ENCODE measurements at places on chromosomes 5 and 9.

DNA sequence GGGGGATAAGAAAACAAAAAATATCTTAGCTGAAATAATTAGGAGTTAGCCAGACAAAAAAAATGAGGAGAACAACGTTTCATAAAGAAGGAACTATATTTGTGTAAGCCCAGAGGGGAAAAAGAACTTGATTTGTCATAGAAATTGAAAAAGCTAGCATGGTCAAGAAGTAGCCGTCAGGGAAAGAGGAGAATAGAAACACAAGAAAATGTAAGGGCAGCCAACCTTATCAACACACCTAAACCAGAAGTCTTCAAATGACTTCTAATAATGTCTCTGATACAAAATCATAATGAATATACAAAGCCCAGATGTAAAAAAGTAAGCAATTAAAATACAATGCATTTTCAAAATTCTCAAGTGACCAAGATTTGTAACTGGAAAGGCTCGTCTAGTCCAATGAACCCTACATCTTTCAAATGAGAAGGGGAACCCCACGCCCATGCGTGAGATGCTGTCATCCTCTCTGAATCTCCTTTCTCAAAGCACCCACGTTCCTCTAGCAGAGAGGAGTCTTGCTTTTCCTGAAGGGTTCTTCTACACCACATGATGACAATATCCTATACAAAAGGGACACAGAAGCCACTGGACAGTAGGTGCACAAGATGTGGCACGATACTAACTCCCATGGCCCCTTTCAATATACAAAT, 103.7 kb downstream of the ARL15 start:
- DNase-seq: no peak

GRCh38 chr9:88308831-88309560, 79.2 kb upstream of the SPIN1 start:
- DNase-seq: no peak

- no peak for DNase-seq
Measured at GRCh38 chr5:161077496-161077895, 225.5 kb upstream of the ATP10B start.

- DNase-seq: no peak
Measured at GRCh38 chr9:82206490-82206889, 217.9 kb downstream of the SPATA31D1 start.

- no peak for DNase-seq
Measured at GRCh38 chr5:15510092-15510491, 10.1 kb downstream of the FBXL7 start.

DNA sequence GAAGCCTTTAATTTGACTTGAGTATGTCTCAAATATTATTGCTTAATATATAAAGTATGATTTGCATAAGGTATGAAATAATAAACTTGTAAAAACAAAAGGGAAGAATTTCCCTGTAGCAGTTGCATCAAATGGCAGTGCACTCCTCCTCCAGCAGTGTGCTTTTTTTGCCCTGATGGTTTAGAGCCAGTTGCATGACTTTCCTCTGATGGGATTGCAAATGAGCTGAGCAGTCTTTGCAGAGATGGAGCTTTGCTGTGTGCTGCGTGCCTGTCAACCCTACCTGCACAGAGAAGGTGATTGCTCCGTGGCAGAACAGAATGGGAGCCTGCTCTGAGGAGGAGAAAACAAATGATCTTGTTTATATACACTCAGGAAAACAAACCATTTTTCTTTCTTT, 22.7 kb upstream of the CATSPER3 start:
- no peak for DNase-seq

DNA sequence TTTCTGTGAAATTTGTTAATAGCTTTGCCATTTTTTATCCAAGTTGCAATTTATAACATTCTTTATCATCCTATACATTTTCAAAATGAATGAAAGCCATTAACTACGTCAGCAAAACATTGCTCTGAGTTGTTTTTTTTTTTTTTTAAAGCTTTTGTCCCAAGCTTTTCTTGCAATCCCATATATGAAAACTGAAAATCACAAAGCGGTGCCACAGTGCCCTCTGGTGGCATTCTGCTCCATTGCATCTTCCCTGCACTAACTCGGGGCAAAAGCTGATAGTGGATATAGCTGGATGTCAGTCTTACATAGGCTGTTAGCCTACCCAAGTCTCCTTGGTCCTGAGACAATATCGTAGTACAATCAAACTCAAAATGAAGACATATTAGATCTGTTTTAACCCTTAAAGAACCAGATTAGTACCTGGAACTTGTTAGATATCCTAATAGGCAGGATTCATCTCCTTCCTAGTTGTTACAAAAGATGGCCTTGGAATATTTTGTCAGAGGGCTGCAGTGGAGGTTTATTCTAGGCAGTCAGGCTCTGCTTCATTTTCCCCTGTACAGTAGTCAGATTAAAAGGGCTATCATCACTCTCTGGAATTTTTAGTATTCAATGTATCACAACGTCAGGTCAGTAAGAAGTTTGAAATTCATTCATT, 669.9 kb downstream of the PTPRD start:
- DNase-seq: peak; percentile 93

- no peak for DNase-seq
Measured at GRCh38 chr5:44312374-44312773, 76.8 kb downstream of the FGF10 start.

- no peak for DNase-seq
Measured at GRCh38 chr9:75429531-75430475, 341.5 kb downstream of the OSTF1 start.
